LoVo (cell line): ENCODE measurements at places on chromosomes 6 and 20.
A peak's percentile ranks its signal among the peaks of the same experiment; 100 is the strongest.

GRCh38 chr6:121851056-121851455 is 415.6 kb downstream of the GJA1 start:
- no peak for DNase-seq

- DNase-seq, result no peak
These were observed 16.0 kb upstream of the NKX2-2 start for GRCh38 chr20:21529863-21530262.

DNA sequence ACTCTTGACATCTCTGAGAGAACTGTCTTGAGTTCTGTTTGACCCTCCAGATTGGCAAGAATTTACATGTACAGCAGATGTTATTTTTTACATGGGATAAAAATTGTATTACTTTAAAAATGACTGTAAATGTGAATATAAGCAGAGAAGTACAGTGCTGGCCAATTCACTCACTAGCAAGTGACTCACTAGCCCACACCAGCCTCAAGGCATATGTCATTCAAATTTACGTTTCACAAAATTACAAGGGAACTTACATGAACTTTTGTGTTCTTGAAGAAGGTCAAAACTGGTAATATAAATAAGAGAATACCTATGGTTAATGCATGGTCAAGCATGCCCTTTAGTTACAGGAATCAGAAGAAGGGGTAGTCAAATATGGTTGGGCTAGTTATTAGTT is 54.0 kb upstream of the HMGCLL1 start:
- DNase-seq, result no peak

DNA sequence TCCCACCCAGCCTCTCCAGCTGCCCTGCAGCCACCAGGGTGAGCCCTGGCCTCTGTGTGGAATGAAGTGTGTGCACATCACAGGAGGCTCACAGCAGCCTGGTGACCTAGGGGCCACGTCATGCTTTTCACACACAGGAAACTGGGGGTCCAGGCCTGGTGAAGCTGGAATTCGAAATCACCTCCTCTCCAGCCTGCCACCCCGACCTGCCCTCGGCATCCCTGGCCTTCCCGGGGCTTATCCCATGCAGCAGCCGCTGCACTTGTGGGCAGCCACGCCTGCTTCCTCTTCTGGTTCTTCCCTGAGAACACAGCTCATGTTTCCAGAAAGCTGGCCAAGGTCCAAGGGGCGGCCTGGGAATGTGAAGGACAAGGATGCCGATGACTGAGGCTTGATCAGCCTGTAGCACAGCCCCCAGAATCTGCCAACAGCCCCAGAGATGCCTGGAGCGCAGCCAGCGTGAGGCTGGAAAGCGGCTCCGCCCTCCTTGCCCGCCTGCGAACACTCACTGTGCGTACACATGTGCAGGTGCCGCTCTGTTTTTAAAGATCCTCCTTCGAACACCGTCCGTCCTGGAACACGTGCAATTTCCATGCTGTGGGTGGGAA is 4.2 kb upstream of the NTSR1 start:
- peak; percentile 65 for DNase-seq

DNA sequence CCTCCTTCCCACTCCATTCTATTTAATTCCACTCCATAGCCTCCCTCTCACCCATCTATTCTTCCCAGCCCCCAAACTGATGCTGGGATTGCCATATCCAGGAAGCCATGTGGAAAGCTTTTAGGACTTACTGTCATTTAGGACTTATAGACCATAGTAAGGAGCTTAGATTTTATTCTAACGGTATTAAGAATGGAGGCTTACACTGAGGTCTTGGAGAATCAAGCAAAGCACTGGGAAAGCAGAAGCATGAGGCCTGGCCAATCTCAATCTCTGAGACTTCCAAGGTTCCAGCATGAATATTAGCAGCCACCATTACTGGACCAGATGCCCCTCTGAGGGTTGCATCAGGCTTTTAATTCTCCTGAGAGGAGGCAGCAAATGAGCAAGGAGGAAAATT is 1.4 kb downstream of the CST9 start:
- DNase-seq, result no peak

DNA sequence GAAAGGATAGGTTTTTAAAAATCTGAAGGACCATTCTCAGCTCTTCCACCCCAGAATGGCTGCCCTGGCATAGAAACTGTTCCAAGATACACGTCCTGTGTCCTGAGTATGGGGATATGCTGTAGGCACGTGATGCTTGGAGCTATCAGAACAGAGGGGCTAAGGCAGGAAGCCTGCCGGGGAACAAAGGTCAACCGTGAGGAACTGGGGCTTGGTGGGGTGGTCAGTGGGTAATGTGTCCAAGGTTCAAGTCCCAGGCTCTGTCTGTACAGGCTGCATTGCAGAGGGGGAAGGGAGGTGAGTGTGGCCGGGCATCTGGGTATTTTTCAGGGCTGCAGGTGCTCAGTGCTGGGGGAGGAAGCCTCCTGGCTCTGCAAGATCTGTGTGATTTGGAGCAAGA is 479.6 kb upstream of the CHD6 start:
- DNase-seq, result no peak

GRCh38 chr6:143513410-143513809 is 1.9 kb upstream of the FUCA2 start:
- no peak for DNase-seq

DNA sequence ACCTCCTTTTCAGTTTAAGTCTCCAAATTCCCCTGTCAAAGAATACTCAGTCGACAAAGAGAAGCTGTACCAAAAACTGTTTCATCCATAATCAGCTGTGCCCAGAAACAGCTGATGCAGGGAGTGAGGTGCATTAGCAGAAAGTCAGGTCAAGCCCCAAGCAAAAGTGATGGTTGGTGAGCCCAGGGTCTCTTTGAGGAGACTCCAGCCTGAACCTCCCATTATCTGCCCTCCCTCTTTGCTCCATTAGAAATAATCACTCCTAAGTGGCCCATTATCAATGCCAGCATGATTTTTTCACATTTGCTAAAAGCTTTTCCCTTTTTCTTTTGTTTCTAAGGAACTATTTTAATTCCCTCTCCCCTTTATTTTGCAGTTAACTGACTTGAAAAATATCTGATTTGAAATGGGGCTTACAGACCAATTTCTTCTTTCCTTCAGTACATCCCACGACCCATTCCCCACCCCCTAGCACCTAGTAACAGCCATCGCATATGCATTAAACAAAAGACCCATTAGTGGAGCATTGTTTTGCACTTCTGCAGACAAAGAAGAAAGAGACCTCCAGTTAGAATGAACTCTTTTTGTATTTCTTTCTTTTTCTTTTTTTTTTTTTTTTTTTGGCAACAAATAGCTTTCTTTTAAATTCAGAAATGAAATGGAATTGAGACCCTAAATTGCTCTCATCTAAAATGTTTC is 257.0 kb downstream of the GRIK2 start:
- DNase-seq, result no peak

- no peak for DNase-seq
These were observed 247.0 kb downstream of the ATXN1 start for GRCh38 chr6:16514249-16514648.

DNA sequence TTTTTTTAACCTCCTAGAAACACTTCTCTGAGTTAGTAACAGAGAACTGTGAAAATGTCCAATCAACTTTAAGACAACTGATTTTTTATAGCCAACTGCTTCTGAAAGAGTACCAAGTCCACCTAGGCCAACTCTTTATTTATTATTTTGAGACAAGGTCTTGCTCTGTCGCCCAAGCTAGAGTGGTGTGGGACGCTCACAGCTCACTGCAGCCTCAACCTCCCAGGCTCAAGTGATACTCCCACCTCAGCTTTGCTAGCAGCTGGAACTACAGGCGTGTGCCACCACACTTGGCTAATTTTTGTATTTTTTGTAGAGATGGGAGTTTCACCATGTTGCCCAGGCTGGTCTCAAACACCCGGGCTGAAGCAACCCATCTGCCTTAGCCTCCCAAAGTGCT is 331.6 kb downstream of the RNGTT start:
- no peak for DNase-seq
